ENCODE measurements at places on chromosomes 12 and 14.
A peak's percentile ranks its signal among the peaks of the same experiment; 100 is the strongest.

DNA sequence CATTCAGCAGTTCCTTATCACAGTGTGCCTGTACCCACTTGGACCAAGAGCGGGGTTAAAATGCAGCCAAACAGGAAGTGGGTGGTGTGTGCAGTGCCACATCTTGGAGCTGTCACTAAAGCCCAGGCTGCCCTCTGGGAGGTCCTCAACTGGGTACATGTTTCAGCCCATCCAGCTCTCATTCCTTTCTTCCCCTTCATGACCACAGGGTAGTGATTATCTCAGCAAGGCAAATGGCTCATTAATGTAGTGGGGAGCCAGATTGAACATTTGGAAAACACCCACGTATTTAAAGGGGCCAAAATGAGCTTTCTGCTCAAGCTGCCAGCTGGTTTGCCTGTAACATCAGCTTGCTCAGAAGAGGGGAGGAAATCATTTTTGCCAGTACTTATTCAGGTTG is 210.8 kb upstream of the BTG1 start:
- no peak for DNase-seq

DNA sequence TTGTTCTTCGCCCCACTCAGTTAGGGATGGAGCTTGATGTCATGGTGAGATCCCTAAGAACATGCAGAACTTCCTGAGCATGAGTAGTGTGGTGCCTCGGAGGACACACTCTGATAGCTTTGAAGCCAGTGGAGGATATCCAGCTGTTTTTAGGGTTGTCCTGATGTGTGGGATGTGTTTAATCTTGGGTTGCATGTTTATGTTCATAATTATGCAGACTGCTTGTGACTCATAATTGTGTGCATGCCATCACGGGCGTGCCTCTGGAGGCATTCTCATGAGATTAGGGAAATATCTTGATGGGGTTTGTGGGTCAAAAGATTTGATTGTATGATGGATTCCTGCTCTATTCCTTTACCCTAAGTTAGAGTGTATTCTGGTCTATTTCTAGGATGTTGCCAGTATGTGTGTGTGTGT is 267.4 kb upstream of the PELI2 start:
- no peak for DNase-seq

GRCh38 chr12:29234965-29235626 is 86.0 kb downstream of the FAR2 start:
- DNase-seq: no peak

- DNase-seq: no peak
Measured at GRCh38 chr14:54942913-54943312, 40.3 kb upstream of the GCH1 start.

GRCh38 chr12:62640910-62641448 is 174.4 kb downstream of the MON2 start:
- DNase-seq: peak; percentile 10

DNA sequence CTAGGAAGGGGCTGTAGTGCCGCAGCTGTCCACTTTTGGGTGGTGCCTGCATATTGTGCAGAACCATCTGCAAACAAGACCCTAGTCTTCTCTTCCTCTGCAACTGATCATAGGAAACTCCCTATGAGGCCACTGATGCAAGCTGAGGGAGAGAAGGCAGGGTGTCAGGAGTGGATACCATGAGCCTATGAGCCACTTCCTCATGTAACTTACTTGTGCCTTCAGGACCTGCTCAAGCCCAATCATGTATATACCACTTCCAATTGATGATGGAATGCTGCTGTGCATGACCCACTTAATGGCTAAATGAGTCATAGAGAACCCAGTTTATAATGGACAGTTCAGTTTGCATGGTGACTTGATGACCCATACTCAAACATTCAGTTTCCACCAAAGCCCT is 107.9 kb downstream of the ALG10B start:
- DNase-seq: no peak

DNA sequence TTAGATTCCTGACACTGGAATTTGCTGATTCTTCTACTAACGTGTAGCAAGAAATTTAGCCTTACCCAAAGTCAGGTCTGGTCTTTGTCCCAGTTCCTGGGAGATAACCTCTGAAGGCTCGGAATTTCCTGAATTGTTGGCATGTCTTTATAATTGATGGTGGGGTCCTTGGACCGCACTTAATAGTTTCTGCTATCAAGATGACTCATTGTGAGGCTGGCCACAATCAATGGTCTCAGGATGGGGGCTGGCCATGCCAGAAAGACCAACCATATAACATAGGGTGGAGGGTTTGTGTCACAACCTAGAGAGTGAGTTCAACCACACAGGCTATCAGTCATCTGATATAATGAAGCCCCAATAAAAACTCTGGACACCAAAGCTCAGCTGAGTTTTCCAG is 259.7 kb downstream of the DAD1 start:
- no peak for DNase-seq

DNA sequence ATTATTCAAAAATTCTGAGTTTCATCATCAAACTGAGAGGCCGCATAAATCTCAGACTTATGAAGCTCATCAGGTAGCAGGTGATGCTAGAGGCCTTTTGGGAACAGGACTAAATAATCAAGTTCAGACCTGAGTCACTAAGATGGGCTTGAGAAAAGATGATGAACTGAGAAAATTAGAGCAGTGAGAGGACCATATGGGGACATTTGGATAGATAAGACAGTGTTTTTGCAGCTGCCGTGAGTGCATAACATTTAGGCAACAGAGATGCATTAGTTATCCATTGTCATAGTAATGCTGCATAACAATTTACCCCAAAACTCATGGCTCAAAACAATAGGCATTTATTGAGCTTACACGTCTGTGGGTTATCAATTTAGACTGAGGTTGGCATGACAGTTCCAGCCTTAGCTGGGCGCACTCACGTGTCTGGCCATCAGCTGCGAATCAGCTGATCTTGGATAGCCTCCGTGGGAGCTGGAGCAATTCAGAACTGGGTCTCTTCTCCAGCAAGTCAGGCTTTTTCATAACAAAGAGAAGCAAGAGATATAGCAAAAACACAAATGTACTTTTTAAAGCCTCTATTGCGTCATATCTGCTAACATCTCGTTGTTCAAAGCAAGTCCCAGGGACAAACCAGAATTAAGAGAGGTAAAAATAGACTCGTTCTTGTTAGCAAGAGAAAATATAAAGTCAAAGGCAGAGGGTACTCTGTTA is 72.8 kb downstream of the CAPZA3 start:
- DNase-seq: no peak

- no peak for DNase-seq
Measured at GRCh38 chr12:70002097-70002911, 177.3 kb downstream of the MYRFL start.

GRCh38 chr12:52611080-52611468 is 7.3 kb downstream of the KRT73 start:
- no peak for DNase-seq

- DNase-seq: no peak
Measured at GRCh38 chr14:85788470-85789233, 258.7 kb downstream of the FLRT2 start.

DNA sequence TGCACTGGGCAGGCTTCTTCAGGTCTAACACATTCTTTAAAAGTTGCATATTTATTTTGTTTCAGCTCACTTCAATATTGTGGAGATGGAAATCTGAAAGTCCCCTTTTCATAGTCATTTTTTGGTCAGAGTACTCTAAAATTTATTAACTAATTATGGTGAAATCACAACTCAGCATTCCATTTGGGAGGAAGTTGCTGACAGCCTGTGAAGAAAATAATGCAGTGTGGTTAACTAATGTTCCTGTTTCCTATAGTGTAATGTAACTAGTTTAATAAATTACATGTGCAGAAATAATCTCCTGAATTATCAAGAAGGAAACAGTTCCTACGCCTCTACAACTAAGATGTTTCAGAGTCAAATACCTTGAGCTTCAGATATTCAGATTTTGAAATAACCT is 17.1 kb downstream of the LRFN5 start:
- no peak for DNase-seq

- no peak for DNase-seq
Measured at GRCh38 chr14:95647926-95648325, 38.3 kb upstream of the TCL1B start.

- DNase-seq: no peak
Measured at GRCh38 chr12:29245246-29245645, 96.2 kb downstream of the FAR2 start.

DNA sequence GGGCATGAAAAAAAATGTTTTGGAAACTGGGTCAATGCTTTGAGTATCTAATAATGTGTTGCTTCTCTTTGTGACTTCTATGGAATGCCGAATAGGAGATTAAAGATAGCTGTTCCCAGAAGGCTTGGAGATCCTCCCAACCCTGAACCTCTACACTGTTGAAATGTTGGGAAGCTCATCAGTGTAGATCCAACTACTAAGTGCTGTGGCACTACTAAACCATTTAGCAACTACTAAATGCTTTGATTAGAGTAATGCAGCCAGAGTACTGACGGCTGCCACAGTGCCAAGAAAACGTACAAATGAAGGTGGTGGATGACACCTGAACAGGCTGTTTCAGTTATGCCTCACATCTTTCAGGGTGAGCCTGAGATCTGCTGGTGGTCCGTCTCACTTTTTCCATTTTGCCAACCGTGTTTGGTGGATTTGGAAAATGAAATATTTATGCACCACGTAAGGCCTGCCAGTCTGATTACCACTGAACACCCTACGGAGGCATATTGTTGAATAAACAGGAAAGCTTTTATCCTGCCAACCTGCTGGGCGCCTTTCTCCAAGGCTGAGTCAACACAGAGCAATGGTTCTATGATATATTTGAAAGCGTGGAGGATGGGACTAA is 938.0 kb upstream of the FLRT2 start:
- DNase-seq: no peak

GRCh38 chr12:51186465-51187085 is 13.6 kb upstream of the TFCP2 start:
- DNase-seq: no peak

GRCh38 chr12:70929029-70929428 is 8.5 kb upstream of the PTPRR start:
- no peak for DNase-seq

GRCh38 chr14:87995500-87996290 is 2.7 kb upstream of the GALC start:
- DNase-seq: no peak

- DNase-seq: no peak
Measured at GRCh38 chr12:104852896-104853295, 105.2 kb downstream of the SLC41A2 start.

- no peak for DNase-seq
Measured at GRCh38 chr12:3604748-3605586, 114.0 kb downstream of the PRMT8 start.

GRCh38 chr12:121465921-121466793 is 66.2 kb downstream of the RNF34 start:
- DNase-seq: peak; percentile 33

GRCh38 chr12:45168976-45169375 is 46.9 kb upstream of the ANO6 start:
- no peak for DNase-seq

GRCh38 chr12:28961948-28962384 is 187.1 kb upstream of the FAR2 start:
- no peak for DNase-seq

GRCh38 chr12:130127912-130128789 is 34.1 kb upstream of the FZD10 start:
- no peak for DNase-seq

GRCh38 chr12:76084863-76085519 is 506 bp upstream of the NAP1L1 start:
- peak; percentile 45 for DNase-seq

- no peak for DNase-seq
Measured at GRCh38 chr12:57031138-57031725, 14.9 kb upstream of the TAC3 start.

DNA sequence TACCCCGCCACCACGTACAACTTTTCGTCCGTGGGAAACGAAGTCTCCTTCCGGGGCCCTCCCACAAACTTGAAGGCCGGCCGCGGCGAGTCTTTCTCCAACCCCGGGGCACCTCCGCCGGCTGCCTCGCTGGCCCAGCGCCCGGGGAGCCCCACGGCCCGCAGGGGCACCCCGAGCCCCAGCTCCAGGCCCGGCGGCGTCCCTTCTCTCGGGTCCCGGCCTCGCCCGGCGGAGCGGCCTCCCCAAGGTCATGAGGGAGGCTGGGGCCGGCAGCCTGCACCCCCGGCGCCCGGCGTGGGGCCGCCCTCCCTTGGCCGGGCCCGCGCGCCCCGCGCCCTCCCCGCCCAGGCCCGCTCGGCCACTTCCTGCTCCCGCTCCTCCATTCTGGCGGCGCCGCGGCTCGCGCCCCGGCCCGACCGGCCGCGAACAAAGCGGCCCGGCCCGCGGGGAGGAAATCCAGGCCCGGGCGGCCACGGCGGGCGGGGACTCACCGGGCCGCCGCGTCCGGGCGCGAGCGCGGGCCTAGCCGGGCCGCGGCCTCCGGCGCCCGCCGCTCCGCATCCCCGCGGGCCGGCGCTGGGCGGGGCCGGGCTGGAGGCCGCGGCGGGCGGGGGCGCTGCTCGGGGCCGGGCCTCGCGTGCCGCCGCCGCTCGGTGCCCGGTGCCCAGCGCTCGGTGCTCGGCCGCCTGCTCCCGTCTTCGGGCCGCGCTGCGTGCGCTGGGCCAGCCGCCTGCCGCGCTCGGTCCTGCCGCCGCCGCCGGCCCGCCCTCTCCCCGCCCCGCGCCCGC is at the start of gene AKT1:
Gene AKT1 (minus strand): TSS at position 756 of the 788 bp plus-strand sequence. CDS start 3,105 bp downstream, outside the sequence.
- DNase-seq: no peak

GRCh38 chr12:121009741-121010140 is 6.5 kb downstream of the C12orf43 start:
- no peak for DNase-seq

Data from stimulated activated CD8-positive, alpha-beta memory T cell treated with anti-CD3 and anti-CD28 coated beads, Interleukin-4, amount 100 ng/mL, for 24 hours (primary cell).